Mesothelial cell of epicardium (in vitro differentiated cells): ENCODE measurements at places on chromosomes 2 and 18. TPM values are rescaled to one million over a fixed set of nuclear protein-coding genes. Genes with fewer than 3 reads are reported as not detected.

CFAP221 gene
- total RNA-seq = 3.5 to 4.6 TPM (median 4.5 TPM) in 3 replicates

AFTPH gene
- 21.7 to 22.9 TPM (median 22.2 TPM) in 3 replicates for total RNA-seq

CSRNP3 gene
- total RNA-seq = 29.1 to 31.2 TPM (median 29.6 TPM) in 3 replicates

AGXT gene
- not detected in 3 replicates for total RNA-seq

NT5DC4 gene
- not detected in 3 replicates for total RNA-seq

EVX2 gene
- total RNA-seq = 0.07 to 0.09 TPM in 2 of 3 replicates, not detected in the other

LIMS4 gene
- 0.82 to 1.8 TPM (median 1.2 TPM) in 3 replicates for total RNA-seq

AQP4 gene
- total RNA-seq = 0.34 to 0.51 TPM (median 0.51 TPM) in 3 replicates

NOSTRIN gene
- total RNA-seq = 0.90 to 1.0 TPM (median 0.98 TPM) in 3 replicates

CD207 gene
- not detected in 3 replicates for total RNA-seq

COL6A3 gene
- 544 to 655 TPM (median 645 TPM) in 3 replicates for total RNA-seq

STPG4 gene
- total RNA-seq = 0.27 to 0.52 TPM in 2 of 3 replicates, not detected in the other

- DNase-seq = no peak
Measured at GRCh38 chr18:36378205-36378604, 80.7 kb downstream of the FHOD3 start.

DNA sequence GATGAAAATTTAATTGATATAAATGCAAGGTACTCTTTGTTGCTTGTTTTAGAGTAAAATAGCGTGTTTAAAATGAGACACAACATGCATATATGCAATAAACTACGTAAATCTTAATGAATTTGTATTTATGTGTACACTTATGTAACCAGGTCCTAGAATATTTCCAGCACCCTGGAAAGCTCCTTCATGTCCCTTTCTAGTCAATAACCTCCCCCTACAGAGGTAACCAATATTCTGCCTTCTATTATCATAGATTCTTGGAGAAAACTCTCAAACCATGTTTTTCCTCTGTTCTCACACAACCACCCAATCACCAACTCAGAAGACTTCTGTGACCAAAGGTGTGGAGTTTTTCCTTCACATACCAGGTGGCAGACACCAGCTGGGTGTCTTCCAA, 79.6 kb upstream of the THUMPD2 start:
- DNase-seq = no peak

GRCh38 chr2:68052717-68053422, 9.9 kb downstream of the C1D start:
- no peak for DNase-seq

DNA sequence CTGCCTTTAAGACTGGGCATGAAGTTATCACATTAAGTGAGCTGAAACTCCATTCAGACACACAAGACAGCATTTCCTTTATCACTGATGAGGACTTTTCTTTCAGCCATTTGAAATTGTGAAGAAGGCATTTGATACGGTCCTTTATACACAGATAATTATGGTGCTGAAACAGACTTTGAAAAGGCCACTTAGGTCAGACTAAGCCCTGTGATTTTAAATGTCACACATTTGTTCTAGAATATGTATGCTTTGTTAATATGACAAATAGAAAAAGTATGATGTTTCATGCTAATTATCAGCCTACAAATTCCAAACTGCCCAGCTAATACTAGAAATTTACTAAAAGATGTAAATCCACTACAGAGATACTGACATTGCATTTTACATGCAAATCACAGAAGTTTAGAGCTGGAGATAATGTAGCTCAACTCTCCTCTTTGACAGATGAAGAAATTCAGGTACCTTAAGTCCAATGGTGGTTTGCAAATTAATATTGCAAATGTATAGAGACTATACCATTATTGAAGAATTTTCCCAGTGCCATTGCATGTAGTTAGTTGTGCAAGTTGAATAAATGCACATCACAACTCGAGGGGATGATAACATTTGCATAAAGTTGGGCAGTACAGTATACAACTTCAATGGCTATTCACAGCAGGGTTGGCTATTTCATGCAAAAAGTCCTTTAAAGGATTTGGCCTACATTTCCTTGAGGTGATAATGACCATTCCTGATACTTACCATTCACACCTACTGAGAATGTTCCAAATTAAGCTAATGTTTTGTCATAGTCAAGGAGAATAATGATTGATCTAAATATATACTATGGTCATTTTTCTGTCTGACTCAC, 175.2 kb downstream of the UPP2 start:
- no peak for DNase-seq

- DNase-seq = no peak
Measured at GRCh38 chr2:174522553-174522952, 35.7 kb upstream of the GPR155 start.

DNA sequence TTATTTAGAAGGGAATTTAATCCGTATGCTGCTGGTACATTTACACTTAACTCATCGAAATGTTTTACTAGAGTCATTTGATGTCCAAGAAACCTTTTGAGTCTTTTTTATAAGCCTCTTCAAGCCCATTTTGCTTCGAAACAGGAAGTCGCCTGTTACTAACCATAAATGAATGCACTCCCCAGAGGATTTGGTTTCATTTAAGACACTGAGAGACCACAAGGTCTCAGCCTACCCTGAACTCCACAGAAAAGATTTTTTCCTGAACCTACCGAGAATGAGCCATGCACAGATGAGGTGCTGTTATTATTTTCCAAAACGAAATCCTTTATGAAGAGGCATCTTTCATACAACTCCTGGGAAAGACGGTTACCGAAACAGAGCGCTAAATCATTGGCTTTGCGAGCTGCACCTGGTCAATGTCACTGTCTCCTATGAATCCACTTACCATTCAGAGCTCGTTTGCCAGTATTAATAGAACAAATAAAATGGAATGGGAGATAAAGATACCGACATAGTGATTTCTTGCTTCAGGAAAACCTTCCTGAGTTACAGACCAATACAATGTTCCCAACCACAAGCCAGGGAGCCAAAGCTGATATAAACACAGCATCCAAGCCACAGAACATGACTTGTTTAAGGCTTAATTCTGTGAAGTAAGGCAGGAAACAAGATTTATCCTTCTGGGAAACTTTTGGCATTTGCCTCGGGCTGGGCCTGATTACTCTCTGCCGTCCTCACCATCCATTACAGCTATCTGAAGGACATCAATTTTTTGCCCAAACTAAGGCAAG, 382.1 kb downstream of the OSR1 start:
- DNase-seq = no peak

GRCh38 chr18:37409878-37410277, 155.7 kb downstream of the CELF4 start:
- DNase-seq = no peak

- no peak for DNase-seq
Measured at GRCh38 chr2:222734703-222735014, 63.2 kb downstream of the MOGAT1 start.

DNA sequence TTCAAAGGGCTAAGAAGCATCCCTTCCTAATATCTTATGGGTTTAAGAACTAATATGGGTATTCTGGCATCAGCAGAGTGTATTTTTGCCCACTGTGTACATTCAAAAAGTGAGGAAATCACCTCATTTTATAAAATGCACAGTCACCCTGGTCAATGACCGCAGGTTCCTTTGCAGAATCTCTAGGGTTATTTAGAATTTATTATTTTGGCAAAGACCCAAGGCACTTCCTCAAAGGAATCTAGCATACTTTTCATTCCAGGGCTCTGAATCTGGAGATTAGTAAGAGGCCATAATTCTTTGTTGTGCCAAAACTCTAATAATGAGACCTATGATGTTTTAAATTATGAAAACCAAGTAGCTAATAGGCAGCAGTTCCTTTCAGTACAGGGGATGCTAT, 27.2 kb upstream of the CDH2 start:
- no peak for DNase-seq

DNA sequence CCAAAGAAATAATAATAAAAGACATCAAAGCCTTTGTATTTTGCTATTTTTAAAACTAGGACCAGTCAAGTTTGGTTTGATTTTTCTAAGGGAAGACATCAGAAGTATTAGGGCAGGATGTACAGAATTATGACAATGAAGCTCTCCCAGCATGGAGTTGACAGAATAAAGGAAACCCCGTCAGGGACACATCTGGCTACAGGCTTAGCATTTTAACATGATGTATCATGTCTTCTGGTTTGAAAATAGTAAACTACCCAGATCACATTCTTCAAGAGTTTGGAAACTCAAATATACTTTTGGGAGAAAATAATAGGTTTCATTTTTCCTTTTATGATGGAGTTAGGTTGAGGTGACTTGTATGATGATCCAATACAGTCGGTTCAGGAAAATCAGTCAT, 552.0 kb upstream of the CDH2 start:
- DNase-seq = no peak

GRCh38 chr2:121887513-121888188, 132.2 kb downstream of the TSN start:
- no peak for DNase-seq

DNA sequence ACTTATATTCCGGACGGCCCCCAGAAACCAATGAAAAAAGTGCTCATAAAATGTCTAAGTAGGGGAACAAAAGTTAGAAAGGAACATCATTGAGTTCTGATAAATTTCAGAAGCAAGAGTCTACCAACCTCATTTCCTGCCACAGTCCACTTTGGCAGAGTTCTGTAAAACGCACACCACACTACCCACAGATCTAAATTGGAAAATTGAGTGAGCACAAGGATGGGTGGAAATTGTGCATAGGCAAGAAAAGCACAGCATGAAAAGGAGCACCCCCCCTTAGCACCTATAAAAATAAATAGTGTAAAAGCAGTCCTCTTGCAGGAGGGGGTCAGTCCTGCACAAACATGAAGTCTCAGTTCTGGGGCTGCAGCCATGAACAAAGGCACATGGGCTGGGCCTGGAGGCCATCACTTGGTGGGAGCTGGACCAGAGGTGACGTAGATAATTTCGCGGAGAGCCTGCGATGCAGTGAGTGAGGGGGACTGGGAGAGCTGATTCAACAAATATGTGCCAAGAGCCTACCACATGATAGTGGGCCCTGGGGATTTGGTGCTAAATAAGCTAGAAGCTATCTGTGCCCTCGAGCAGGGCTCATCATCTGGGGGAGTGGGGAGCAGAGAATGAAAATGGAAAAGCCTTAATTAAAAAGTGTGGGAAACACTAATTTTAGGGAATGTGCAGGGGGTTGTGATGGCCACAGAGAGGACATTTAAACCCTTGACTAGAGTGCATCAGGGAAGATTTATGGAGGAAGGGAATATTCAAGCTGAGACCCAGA, 48.9 kb upstream of the SPP2 start:
- no peak for DNase-seq

DNA sequence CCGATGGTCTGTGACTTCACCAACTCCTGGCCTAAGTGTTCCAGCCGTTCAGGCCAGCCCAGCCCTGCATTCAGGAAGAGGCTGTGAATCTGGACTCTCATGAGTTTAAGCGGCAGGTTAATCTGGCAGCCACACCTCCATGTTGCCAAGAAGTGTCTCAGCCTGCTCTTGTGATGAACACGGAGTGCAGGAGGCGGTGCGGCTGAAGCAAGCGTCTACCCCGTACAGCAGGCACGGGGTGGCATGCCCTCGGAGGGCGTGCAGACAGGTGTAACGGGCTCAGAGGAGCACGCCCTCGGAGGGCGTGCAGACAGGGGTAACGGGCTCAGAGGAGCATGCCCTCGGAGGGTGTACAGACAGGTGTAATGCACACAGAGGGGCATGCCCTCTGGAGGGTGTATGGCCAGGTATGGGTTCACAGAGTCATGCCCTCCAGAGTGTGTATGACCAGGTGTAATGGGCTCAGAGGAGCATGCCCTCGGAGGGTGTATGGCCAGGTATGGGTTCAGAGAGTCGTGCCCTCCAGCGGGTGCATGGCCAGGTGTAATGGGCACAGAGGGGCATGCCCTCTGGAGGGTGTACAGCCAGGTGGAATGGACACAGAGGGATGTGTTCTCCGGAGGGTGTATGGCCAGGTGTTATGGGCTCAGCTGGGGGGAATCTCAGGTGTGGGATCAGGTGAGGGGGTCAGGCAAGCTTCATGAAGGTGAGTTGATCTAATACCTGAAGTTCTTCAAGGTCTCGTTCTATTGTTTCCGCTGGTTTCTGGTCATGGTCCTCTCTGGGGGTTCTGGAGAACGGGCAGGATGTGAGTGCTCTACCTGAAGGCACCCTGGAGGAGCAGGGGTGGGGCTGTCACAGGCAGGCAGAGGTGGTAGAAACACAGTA, 22.6 kb downstream of the CROCC2 start:
- peak; percentile 32 for DNase-seq

GRCh38 chr2:66495788-66496640, 61.1 kb downstream of the MEIS1 start:
- DNase-seq = no peak

DNA sequence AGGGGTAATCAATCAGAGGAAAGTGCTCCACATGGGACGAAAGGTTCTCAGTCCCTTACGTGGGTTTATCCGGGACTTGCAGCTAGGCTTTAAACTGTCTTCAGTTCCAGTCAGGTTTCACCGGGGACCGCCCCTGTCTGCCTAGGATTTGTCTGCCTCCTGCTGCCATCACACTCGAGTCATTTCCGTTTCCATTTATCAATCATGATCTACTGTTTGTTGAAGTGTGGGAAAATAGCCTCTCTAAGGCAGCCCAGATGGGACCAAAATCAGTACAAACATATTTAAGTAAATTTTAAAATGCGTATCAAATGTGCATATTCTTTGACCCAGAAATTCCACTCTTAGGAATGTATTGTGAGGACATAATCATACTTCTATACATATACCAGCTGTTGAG, 10.5 kb downstream of the TRAPPC12 start:
- no peak for DNase-seq

GRCh38 chr2:210157526-210157925, 13.7 kb downstream of the KANSL1L start:
- no peak for DNase-seq
